ENCODE measurements at places on chromosomes 12 and 14.

GRCh38 chr14:88424573-88424972, 39.1 kb downstream of the SPATA7 start:
- DNase-seq: no peak

- no peak for DNase-seq
These were observed 1.7 kb downstream of the SUPT16H start for GRCh38 chr14:21382095-21382494.

DNA sequence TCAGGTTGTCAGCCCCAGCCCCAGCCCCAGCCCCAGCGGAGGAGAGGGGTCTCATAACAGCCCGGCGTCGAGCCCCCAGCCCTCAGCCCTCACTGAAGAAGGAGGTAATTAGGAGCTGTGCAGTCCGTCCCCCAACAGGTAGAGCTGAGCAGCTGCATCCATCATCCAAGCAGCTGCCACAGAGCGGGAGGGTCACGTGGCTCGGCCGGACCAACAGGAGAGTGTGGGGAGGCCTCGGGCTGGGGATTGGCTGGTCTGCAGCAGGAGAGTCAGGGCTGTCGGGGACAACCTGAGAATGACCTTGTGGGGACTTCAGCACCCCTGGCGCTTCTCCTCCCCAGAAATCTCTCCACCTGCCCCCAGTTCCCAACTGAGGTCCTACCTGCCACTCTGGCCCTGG, 29.6 kb downstream of the SMUG1 start:
- DNase-seq: peak; percentile 87

- DNase-seq: no peak
These were observed 16.0 kb upstream of the DIP2B start for GRCh38 chr12:50488801-50489200.
